Activated CD8-positive, alpha-beta memory T cell treated with anti-CD3 and anti-CD28 coated beads, Interleukin-2, amount 50 U/mL, for 4 hours (primary cell): ENCODE measurements at places on chromosomes 7 and 10.
A peak's percentile ranks its signal among the peaks of the same experiment; 100 is the strongest.

- no peak for DNase-seq
Measured at GRCh38 chr7:28723336-28723735, 234.8 kb downstream of the TRIL start.

GRCh38 chr10:86252079-86252478, 114.5 kb downstream of the GRID1 start:
- no peak for DNase-seq

DNA sequence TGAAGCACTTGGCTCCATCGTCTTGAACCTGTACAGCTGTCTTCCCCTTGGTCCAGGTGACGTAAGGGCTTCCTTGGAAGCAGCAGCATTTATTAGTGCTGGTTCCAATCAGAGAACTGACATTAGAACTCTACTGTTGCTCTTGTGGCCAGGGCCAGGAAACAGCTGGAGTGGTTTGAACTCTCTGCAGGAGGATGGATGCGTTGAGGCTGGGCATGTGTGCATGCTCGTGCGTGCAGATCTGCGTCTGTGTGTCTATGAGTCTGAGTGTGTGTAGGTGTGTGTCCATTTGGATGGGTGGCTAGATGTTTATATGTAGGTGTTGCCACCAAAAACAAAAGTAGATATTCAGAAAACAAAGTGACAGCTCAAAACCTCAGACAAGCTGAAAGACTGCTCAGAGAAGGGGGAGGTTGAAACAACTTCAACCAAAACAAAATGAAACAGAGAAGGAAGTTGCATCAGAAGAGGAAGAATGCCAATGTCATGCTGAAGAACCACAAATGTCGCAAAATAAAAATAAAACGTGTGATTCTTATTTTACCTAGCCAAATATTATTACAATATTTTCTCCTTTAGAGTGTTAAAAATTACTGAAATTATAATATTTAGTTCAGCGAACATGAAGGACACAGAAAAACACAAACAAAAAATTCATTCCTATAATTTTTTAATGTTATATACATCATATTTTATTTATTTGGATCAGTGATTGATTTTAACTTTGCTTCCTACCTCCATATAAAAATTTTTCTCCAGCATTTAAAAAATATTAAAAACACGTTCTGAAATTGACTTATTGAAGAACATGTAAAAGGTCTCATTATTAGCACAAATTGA, 96.1 kb upstream of the MKLN1 start:
- peak; percentile 48 for DNase-seq

GRCh38 chr10:73017955-73018480, 63.4 kb upstream of the PLA2G12B start:
- DNase-seq = no peak

GRCh38 chr10:75399461-75400162, 2.0 kb downstream of the ZNF503 start:
- DNase-seq = peak; percentile 36
